ENCODE measurements at places on chromosomes 12 and 14.
A peak's percentile ranks its signal among the peaks of the same experiment; 100 is the strongest.

GRCh38 chr14:24894583-24895242, 155.2 kb downstream of the STXBP6 start:
- DNase-seq, result no peak

GRCh38 chr12:126950266-126950665, 1316.7 kb upstream of the TMEM132C start:
- DNase-seq, result no peak

DNA sequence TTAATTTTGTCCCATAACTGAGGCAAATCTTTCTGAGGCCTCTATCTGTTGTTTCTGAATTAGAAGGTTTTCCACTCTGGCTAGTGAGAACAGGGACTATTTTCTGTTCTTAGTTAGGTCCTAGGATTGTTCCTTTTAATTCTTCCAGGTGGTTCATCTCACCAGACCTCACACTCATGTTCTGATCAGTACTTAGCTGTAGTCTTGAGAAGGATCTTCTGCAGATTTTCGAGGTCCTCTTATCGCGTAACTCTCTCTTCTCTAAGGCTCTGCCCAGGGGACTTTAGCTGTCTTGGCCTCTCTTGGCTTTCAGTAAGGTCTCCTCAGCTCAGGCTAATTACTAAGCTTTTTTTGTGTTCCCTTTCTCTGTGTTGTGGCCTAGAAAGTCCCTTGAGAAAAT, 201.1 kb downstream of the ETNK1 start:
- no peak for DNase-seq

DNA sequence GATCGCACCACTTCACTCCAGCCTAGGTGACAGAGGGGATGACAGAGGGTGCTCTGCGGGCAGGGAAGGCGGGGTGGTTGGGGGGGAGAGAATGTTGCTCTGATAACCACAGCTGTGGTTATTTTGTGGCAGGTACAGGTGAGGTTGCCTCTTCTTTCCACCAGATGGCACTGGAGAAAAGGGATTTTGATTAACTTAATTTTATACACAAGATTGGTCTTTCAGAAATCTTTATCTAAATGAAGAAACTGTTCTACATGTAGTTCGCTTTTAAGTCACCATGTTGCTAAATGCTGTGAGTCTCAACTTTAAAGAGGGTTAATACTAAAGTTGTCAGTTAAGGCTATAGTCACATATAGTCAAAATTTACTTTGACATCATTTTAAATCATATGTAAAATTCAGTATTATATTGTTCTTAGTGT, 25.7 kb downstream of the FGF23 start:
- peak; percentile 50 for DNase-seq

- DNase-seq, result no peak
These were observed 39.9 kb downstream of the NINJ2 start for GRCh38 chr12:623172-623864.

DNA sequence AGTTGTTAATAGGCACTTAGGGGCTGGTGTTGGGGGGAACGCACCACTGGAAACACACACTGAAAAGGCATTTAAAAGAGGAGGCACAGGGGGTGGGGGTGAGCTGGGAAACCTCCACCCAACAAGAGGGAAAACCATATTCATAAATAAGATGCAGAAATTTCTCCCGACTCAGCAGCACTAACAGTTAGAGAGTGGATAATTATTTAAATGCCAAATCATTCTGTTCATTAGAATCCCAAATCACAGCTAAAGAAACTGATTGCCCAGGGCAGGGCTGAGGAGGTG, 60.7 kb upstream of the FAM222A start:
- no peak for DNase-seq
